AG10803 (cell line): ENCODE measurements at places on chromosomes 11 and 22.

DNA sequence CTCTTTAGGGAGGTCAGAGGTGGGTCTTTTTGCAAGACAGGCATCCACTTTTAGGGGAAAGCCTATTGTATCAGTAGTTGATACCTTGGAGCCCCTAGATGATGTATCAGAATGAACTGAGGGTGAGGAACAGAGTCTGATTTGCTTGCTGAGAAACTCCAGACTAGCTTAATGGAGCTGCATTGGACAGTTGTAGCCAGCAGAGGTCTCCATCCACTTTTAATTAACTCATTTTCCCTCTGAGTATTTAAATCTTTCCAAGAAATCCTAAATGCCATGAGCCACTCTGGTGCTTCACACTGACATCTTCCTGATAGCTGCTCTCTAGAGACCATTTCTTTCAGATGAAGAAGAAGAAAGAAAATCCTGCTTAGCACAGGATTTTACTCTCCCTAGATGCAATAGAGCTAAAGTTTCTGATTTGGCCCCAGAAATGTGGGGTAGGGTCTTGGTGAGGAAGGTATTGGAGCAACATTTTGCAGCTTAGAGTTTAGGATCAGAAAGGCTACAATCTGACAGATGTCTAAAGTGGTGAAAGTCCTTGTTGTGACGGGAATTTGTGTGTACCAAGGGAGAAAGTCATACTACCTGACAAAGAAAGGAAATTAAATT, 38.0 kb downstream of the EXT2 start:
- DNase-seq = peak; percentile 52

DNA sequence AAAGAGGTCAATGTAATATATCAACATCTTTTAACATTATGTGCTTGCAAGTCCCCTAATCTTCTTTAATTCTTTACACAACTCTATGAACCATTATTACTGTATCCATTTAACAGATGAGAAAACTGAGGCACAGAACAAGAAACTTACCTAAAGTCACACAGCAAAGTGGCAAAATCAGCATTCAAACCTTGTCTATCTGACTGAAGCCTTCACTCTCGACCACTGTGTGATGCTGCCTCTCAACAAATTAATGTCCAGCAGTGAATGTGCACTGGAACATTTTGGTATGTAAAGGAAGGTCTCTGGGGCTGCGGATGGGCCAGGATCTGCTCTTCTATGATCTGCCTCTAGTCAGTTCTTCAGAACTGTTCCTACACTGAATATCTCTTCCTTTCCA, 42.1 kb downstream of the PRCP start:
- no peak for DNase-seq

GRCh38 chr11:17156283-17156682, 51.5 kb downstream of the PIK3C2A start:
- DNase-seq = no peak

GRCh38 chr22:29167032-29167911, 38.4 kb upstream of the EMID1 start:
- DNase-seq = no peak

GRCh38 chr11:128837627-128838026, 29.5 kb downstream of the KCNJ1 start:
- DNase-seq = no peak

GRCh38 chr11:44977493-44977984, 26.9 kb upstream of the TP53I11 start:
- no peak for DNase-seq

GRCh38 chr11:117279711-117280376, 11.3 kb upstream of the BACE1-AS start:
- DNase-seq = no peak

DNA sequence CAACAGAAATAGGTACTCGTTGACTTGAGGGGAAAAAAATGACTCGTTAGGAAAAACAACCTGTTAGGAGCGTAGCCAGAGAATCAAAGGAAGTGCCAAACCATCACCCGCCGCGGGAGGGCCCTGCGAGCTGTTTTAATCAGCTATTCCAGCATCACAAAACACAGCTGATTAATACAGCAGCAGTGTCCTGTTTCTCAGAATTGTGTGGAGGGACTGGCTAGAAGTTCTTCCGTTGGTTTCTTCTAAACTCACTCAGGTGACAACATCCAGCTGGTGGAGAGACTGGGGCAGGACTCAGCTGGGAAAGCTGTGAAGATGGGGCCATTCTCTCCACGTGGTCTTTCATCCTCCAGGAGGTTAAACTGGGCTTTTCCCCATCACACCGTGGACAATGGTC, 28.0 kb downstream of the HSPA8 start:
- DNase-seq = no peak

DNA sequence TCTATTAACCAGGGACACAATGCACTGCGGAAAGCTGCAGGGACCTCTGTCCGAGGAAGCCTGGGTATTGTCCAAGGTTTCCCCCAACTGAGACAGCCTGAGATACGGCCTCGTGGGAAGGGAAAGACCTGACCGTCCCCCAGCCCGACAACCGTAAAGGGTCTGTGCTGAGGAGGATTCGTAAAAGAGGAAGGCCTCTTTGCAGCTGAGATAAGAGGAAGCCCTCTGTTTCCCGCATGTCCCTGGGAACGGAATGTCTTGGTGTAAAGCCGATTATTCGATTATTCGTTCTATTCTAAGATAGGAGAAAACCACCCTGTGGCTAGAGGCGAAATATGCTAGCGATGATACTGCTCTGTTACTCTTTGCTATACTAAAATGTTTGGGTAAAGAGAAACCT, 5.2 kb downstream of the BET1L start:
- DNase-seq = no peak

- DNase-seq = peak; percentile 54
These were observed 73.6 kb upstream of the MYO18B start for GRCh38 chr22:25668437-25668836.

- DNase-seq = no peak
These were observed 143.0 kb downstream of the DBX1 start for GRCh38 chr11:20017320-20017719.

- no peak for DNase-seq
These were observed 32.4 kb downstream of the CNTF start for GRCh38 chr11:58654908-58655296.

- DNase-seq = no peak
These were observed 90.8 kb upstream of the APOA1 start for GRCh38 chr11:116928102-116928777.

DNA sequence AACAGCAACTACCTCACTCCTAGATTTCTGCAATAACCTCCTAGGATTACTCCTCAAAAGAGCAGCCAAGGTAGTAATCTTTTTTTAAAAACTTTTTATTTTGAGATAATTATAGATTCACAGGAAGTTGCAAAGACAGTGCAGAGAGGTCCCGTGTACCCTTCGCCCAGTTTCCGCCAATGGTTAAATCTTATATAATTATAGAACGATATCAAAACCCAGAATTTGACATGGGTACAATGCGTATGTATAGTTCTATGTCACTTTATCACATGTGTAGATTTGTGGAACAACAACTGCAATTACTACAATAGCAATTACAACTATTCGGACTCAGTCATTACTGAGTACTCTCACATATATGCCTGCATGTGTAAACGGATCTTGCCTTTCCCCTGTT, 94.8 kb upstream of the APOA1 start:
- DNase-seq = no peak

GRCh38 chr11:44998051-44998450, 47.4 kb upstream of the TP53I11 start:
- DNase-seq = no peak

- DNase-seq = no peak
These were observed 325.9 kb downstream of the MIAT start for GRCh38 chr22:26983311-26983710.

- peak; percentile 78 for DNase-seq
These were observed 87.0 kb upstream of the BLID start for GRCh38 chr11:122202951-122203456.

DNA sequence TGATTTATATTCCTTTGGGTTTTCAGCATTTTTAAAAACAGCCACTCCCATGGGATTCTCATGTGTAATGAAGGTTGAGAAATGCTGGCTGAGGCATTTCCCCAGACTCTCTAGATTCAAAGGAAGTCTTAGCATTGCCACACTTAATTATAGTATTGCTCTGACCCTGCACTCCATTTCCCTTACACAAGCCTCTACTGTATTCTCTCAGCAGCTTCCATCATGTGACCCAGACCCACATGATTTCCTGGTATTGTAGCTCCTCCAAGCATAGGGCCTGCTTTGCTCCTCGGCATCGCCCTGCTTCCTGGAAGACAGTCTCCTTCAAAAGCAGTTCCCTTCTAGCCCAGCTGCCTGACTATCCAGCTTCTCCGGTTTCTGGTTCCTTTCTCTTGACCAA, 261.5 kb downstream of the LARGE1 start:
- DNase-seq = peak; percentile 90

DNA sequence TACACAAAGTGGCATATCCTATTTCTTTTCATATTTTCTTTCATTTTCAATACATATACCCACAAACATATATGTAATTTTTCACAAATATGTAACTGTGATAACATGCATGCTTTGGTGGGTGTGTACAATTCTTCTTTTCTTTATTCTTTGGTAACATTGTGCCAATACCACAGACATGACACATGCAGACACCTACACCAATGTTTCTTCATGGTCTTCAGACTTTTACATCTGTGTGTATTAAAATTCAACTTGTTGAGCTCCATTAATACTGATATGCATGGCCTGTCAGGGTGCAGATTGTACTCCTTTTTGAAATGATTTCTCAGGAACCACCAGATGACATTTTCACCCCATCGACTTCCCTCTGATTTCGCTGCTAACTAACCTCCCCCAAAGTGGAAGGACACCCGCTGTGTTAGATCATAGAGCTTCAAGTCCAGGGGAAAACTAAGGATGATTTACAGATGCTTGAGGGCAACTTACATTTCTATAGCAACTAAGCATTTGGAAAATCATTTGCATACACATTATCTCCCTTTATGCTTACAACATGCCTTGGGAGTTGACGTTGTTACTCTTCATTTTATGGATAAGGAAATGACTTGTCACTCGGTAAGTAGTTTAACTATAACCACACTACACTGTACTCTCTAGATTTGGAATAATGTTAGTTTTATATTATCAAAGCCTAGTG, 10.5 kb upstream of the PANX3 start:
- DNase-seq = no peak

DNA sequence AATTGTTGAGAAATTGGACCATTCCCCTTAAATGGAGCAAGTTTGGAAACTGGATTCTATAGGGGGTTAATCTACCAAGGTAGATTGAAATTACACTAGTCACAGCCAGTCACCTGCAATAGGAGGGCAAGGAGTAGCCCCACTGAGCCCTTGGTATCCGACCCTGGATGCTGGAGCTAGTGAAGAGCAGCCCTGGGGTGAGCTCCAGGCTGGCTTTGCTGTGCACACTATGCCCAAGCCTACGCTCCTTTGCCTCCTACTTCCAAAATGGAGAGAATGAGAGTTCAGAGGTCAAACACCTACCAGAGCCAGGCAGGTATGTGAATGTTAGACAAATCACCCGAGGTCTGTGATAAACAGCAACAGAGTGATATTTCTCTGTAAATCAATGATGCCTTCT, 23.7 kb downstream of the SNU13 start:
- no peak for DNase-seq

- DNase-seq = no peak
These were observed 125.8 kb downstream of the DCDC1 start for GRCh38 chr11:31243706-31244105.

GRCh38 chr22:38735126-38735464, 20.7 kb downstream of the SUN2 start:
- DNase-seq = no peak

DNA sequence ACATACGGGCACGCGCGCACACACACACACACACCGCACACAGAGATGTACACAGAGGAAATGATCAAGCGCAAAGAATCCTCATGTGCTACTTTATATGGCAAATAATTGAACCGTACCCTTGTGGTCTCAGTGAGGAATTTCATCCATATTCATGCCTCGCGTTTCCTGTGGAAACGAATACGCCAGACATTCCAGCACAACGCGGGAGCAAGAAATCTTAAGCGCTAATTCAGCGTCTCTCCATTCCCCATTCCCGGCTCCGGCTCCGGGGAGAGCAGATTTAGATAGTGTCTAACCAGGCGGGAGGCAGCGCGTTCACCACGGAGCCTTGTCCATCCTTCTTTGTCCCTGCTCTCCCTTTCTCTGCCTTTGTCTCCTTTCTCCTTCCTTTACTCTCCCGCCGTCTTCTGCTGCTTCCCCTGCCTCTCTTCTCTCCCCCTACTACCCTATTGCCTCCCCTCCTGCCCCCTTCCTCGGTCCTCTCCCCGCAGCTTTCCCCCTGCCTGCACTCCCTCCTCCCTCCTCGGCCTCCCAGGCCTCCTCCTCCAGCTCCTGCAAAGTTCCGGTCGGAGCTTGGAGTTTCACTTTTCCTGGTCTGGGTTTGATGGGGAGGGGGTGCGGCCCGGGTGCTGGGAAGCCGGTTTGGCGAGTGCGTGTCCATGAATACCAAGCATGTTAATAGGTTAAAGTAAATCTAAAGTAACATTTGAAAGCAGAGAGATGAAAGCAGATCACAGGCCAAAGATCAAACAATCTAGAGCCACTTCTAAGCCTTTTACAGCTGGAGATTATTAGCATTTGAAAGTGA, 579.3 kb downstream of the BUD13 start:
- peak; percentile 55 for DNase-seq

GRCh38 chr11:10488121-10488933, 33.3 kb downstream of the AMPD3 start:
- no peak for DNase-seq

DNA sequence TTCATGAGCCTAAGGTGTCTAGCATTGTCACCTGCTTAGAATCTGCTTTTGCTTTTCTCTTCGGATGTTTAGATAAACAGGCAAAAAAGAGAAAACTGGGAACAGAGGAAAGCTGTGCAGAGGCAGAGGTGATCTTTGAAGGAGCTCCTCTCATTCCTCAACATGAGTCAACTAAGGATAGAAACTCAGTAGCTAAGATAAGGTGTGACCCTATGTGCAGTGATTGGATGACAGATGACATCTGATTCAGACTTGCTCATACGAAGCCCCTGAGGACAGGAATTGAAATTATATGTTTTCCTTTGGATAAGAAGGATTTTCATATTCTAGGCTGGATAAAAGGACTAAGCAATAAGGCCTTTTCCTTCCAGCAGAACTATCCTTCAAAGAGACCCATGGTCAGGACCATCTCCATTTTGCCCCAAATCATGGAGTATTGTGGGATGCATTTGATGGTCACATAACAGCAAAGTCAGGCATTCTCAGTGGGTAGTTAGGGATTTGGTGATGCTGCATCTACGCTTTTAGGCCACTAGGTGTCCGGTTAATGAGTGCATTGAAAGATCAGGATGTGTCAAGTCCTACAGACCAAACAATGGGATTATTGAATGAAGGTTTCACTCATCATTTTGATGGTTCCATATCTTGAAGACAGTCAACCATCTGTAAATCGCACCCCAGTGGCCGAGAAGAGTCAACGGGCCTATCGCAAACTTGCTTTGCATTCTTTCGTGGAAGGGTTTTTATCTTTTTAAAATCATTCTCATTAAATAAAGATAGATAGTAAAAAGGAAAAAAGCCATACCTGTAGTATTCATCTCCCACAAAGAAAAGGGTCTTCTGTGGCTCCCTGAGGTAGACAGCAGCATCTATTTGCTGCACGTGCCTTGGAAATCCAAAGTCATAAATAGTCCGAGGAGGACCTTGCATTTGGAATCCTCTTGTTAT, 32.2 kb downstream of the MMP20 start:
- DNase-seq = peak; percentile 31

- no peak for DNase-seq
These were observed 399.3 kb downstream of the CADM1 start for GRCh38 chr11:115104851-115105453.
